AG04450 (cell line): ENCODE measurements at places on chromosomes 16 and 17. TPM values are rescaled to one million over a fixed set of nuclear protein-coding genes. Genes with fewer than 3 reads are reported as not detected.

PPP4C gene
- 112 and 140 TPM in 2 replicates for polyA plus RNA-seq

TUFM gene
- polyA plus RNA-seq = 107 and 110 TPM in 2 replicates

ODAD4 gene
- 0.47 and 0.56 TPM in 2 replicates for polyA plus RNA-seq

CMTM4 gene
- polyA plus RNA-seq = 16.4 and 19.2 TPM in 2 replicates

TAF1C gene
- 14.2 and 15.2 TPM in 2 replicates for polyA plus RNA-seq

CENPX gene
- 32.5 and 42.2 TPM in 2 replicates for polyA plus RNA-seq

CARD14 gene
- not detected in 2 replicates for polyA plus RNA-seq

SLC16A13 gene
- 1.5 and 1.7 TPM in 2 replicates for polyA plus RNA-seq

OSGIN1 gene
- 6.2 and 8.5 TPM in 2 replicates for polyA plus RNA-seq

PIPOX gene
- 0.74 and 0.79 TPM in 2 replicates for polyA plus RNA-seq

RNF157 gene
- polyA plus RNA-seq = 1.6 and 1.8 TPM in 2 replicates

EFNB3 gene
- 7.2 and 7.7 TPM in 2 replicates for polyA plus RNA-seq

TBC1D3I gene
- polyA plus RNA-seq = 0.10 and 0.19 TPM in 2 replicates

C17orf107 gene
- polyA plus RNA-seq = 1.0 TPM in 2 replicates

KIFC3 gene
- 24.4 and 31.2 TPM in 2 replicates for polyA plus RNA-seq

CCL22 gene
- polyA plus RNA-seq = not detected in 2 replicates

ETV4 gene
- 6.7 and 8.0 TPM in 2 replicates for polyA plus RNA-seq

CCL8 gene
- 0.06 TPM in 1 of 2 replicates, not detected in the other for polyA plus RNA-seq

PHOSPHO1 gene
- polyA plus RNA-seq = 0.05 and 0.09 TPM in 2 replicates

KRTAP9-1 gene
- polyA plus RNA-seq = not detected in 2 replicates
